ENCODE measurements at places on chromosomes 7 and 10. TPM values are rescaled to one million over a fixed set of nuclear protein-coding genes. Genes with fewer than 3 reads are reported as not detected.

- no peak for DNase-seq
Measured at GRCh38 chr7:29038463-29038862, 80.3 kb upstream of the TRIL start.

DNA sequence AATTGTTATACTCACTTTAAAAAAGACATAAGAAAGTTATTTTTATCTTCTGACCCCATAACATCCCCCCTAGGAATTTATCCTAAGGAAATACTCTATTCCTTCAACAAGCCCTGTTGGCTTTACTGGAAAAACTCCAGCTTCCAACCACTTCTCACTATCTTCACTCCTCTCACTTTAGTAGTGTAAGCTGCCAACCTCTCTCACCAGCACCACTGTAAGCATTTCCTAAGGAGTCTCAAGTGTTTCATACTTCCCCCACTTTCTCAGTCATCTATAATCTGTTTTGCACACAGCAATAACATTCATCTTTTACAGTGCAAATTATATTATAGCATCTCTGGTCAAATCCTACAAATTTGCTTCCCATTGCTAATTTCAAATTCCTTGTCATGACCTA is 45.8 kb downstream of the GPR85 start:
- no peak for DNase-seq

- DNase-seq: no peak
Measured at GRCh38 chr7:85018498-85018897, 168.4 kb downstream of the SEMA3D start.

DNA sequence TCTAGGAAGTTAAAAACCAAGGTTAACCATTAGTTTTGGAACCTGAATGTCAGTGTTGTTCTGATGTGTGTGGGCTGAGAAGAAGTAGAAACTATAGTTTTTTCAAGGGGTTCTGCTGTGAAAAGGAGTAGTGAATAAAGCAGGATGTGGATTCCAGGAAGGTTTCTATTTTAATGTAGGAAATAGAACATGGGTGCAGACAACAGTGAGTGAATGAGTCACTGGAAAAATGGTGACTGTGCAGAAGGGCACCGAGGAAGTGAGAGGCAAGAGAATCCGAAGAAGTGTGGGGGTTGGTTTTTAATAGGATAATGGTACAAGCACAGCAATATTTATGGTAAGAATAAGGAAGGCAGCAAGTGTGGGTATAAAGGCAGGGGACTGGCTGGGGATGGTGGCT is 120.4 kb downstream of the ARHGAP21 start:
- no peak for DNase-seq

- no peak for DNase-seq
Measured at GRCh38 chr10:113491967-113492565, 60.8 kb upstream of the HABP2 start.

Gene AMPH
- not detected for total RNA-seq

Gene AASS
- 1.6 TPM for total RNA-seq

Gene LRRN3
- 91.4 TPM for total RNA-seq

Gene DPYSL4
- total RNA-seq: 3.3 TPM

Measured in CD8-positive, alpha-beta memory T cell (primary cell).